Inflammatory macrophage (primary cell): ENCODE measurements at places on chromosomes 12 and 14.

GRCh38 chr14:46582826-46583225, 68.8 kb downstream of the RPL10L start:
- no peak for DNase-seq

GRCh38 chr12:98294051-98294805, 221.2 kb upstream of the TMPO start:
- no peak for DNase-seq

GRCh38 chr14:22715186-22715812, 51.2 kb upstream of the OXA1L start:
- DNase-seq: no peak

DNA sequence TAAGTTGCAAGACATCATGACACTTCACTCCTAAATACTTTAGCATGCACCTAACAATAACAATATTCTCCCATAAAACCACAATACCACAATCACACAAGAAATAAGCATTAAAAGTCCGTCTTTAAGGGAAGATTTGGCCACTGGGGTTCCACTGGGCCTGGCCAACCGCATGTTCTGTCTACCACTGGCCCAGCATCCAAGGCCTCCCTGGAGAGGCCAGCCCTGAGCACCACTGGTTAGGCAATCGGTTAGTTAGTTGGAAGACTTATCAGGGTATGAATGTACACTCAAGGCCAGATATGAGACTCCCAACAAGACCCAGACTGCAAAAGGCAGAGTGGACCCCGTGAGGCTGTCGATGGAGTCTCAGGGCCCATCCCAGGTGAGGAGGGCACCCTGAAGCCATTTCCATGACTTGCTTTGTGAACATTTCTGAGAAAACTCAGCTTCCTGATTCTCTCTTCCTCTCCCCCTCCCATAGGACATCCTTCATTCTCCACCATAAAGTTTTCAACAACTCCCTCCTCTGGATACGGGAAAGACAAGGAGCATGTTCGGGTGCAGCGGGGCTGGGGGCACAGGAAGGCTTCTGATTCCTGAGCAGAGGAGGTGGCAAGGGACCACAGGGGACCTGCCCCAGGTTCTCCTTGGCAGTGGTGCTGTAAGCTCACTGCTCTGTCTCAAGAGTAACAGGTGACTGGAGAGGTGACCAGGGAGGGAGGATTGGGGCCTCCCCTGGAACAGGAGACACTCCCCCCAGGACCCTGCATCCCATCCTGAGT, 5.9 kb downstream of the PXN start:
- DNase-seq: no peak

- peak; percentile 94 for DNase-seq
These were observed 44.5 kb upstream of the EEA1 start for GRCh38 chr12:92973614-92974013.

GRCh38 chr12:108594-108993, 42.0 kb downstream of the IQSEC3 start:
- DNase-seq: no peak

DNA sequence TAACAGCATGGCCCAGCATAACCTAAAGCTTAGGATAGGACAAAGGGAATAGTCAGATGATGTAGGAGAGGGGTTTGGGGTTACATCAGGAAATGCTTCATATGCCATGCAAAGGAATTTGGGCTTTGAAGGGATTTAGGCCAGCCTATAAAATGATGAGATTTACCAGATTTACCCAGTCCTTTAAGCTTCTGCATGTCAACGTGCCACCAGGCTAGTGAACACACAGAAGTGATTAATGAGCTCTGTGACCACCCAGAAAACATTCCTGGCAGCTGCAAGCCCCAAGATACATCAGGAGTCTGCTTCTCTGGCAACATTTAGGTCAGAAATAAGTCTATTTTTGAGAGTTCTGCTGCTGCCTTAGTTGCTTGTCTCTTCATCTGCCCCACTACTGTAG, 118.3 kb downstream of the LRIG3 start:
- DNase-seq: no peak

- DNase-seq: no peak
These were observed 5.6 kb downstream of the RIC8B start for GRCh38 chr12:106780010-106780631.

DNA sequence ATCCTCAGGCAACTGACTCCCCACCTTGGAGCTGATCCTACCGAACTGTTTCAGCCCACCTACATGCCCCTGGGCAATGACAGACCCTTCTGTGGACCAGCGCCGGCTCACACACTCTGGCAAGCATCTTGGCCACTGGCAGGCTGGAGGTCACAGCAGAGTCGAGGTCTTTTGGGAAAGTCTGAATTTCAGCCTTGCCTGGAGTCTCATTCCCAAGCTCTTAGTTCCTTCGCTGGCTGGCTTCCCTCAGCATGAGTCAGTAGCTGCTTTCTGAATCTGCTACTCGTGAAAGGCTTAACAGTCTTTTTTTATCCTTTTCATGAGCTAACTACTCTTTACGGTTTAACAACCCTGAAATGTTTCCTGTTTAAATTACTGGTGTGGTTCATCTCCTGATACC, 44.5 kb downstream of the ASCL4 start:
- DNase-seq: no peak

DNA sequence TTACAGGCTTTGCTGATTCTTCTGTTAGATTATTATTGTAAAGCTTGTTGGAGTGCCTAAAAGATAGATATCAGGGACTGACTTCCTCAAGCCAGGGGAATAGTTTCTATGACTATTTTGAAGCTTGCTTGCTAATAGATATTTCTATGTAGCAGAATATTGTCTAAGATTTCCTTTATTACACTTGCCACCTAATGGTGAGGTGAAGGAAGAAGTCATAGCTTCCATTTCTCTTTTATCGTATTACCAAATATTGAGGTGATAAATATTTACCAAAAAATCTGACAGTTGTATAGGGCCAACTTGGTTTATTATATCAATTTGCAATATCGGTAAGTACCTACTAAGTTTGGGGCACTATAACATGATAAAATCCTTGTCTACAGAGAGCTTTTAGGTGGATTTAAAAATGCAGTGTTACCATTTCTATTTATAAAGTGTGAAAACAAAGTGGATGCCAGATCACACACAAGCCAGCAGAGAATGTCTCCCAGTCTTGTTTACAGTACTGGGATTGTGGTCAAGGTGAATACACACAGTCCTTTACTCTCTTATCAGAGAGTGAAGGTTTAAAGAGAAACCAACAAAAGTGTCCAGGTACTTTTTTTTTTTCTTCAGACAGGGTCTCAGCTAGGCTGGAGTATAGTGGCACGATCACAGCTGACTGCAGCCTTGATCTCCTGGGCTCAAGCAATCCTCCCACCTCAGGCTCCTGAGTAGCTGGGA, 137.9 kb downstream of the IGF1 start:
- DNase-seq: no peak

DNA sequence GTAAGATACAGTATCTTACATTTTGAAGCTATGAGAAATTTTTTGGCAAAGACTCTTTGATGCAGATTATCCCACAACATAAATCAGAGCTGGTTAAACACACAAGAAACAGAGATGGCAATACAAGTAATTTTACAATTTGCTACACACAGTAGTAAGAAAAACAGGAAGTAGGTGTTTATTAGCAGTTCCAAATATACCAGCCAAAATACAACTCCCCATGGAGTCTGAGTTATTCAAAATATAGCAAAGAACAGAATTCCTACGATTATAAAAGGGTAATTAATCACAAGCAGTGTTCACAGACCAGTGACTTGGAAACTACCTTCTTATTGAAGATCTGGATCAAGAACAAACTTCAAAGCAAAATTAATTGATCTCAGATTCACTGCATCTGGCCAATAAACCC, 83.9 kb downstream of the BMP4 start:
- DNase-seq: no peak

DNA sequence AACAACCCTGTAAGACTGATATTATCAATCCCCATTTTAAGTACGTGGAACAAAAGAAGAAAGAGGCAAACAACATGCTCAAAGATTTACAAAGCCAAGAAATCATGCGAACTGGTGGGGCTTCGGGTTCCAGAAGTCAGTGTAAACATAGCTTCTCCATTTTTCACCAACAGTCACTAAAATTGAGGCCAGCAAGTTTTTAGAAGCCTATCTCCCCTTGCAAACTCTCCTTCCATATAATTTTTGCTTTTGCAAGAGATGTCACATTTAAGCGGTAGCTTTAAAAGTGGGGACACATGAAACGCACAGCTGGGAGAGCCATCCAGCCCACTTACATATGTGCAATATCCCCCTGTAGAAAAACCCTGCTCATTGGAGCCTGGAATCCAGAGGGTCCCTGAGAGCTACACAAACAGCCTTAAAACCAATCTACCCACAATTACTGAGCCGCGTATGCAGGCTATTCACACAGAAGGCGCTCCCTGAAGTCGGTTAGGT, 797 bp downstream of the SLC11A2 start:
- DNase-seq: peak; percentile 24

GRCh38 chr12:9040484-9041186, 51.3 kb downstream of the KLRG1 start:
- DNase-seq: no peak

DNA sequence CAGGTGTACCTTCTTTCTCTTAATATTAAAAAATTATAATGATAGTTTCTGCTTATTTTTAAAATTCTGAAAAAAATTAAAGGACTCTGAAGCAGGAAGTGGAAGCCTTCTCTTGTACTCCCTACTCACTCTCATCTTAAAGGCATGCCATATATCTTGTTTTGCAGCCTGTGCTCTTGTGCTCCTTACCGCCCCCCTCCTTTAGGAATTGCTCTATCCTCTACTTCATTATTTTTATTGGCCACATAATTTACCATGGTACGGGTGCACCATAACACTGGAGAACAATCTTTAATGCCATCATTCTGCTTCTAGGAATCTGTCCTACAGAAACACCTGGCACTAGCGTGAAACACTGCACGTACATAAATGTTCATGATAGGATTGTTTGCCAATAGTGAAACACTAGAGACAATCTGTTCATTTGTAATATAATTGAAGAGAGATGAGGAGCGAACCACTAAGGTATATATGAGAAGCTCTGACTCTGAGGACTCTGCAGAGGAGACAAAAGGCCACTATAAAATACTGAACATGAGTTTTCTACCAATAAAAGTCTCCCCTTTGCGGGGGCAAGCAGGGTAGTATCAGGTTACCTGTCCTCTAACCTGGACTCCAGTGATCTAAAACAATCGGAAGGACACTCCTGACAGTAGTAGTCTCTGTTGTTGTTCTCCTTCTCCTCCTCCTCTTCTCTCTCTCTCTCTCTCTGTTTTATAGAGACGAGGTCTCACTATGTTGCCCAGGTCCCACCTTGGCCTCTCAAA, 6.3 kb upstream of the NYNRIN start:
- DNase-seq: no peak

DNA sequence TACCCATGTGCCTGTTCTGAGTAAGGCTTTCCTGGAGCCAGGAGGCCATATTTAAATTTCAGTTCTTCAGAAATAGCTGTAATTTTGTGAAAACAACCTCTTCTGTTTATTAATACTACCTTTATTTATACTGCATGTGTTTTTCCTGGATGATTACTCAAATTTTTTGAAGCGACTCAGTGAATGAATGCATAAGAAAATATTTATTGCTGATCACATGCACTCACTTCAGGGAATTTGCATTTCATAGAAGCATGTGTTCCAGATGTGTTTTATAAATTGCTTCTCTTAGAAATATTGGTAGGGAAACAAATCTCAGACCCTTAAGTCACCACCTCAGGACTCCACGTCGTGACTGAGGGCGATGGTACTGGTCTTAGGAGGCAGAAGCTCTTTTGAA, 21.8 kb upstream of the DCN start:
- DNase-seq: no peak

- no peak for DNase-seq
These were observed 106.7 kb downstream of the PTPN11 start for GRCh38 chr12:112525426-112525809.

GRCh38 chr12:70180130-70180529, 63.1 kb upstream of the CNOT2 start:
- DNase-seq: no peak

DNA sequence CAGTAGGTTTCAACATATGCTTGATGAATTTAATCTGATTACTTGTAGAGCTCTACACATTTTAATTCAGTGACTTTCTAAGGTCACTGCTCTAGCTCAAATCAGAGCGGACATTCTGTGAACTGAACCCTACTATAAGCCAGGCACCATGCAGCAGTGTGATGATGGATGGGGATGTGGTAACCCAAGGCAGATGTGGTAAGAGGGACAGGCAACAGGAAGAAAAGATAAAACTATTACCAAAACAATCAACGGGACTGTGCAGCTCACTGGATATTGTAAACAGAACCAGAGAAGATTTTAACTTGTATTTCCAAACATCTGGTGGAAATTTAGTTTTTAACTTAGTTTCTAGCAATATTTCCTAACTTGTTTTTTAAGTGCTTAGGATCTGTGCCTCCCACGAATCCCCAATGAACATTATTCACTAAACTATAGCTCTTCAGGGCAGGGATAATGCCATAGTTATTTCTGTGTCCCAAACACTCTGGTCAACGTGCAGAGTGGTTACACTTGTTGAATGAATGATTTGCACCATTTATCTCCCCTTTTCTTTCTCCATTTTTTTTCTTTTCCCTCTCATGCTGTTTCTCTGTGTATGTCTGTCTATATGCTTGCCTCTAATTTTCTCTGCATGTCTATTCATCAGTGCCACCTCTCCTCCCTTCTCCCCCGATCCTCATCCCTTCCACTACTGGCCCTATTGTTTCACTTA, 3.0 kb downstream of the ERO1A start:
- peak; percentile 67 for DNase-seq

DNA sequence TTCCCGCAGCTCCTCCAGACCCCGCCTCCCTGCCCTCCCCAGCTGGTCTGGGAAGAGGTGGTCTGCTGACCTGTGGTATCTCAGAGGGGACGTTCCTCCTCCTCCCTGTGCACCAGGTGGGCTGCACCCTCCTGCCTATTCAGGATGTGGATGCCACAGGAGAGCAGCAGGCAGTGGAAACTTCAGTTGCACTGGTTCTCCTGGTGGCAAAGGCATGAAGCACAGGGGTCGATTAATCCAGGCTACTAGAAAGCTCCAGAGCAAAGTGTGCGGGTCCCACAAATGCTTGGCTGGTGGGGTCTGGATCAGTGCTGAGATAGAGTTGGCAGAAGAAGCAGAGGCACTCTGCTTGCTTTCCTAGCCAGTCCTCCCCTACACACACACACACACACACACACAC, 197.0 kb downstream of the SLC41A2 start:
- no peak for DNase-seq

- no peak for DNase-seq
These were observed 10.0 kb upstream of the NRIP2 start for GRCh38 chr12:2844786-2845185.

DNA sequence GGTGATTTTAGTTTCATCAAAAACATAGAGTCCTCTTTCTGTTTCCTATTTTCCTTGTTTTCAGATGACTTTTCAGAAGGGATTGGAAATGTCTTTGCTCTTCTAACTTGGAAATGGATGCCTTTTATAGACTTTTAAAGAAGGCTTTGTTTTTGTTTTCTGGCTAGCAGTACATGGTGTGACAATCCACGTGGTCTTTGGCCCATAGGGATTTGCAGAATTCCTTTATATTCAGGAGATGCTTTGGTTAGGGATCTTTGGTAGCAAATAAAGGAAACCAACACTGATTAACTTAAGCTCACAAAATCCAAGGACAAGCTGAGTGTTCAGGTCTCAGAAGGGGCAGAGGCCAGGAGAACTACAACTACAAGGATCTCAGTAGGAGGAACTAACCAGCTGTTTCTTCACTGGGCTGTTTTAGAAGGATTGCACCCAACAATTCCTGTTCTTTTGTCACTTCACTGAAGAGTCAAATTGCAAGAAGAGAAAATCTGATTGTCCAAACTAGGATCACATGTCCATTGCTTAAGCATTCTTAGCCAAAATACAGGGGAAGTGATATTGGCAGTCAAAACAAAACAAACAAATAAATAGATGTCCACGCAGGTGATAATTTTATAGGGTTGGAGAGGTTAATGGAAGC, 58.6 kb upstream of the MANSC4 start:
- peak; percentile 55 for DNase-seq
